NCI-H1417 treated with DMSO at 0.1 percent for 48 hours (cell line): ENCODE measurements at places on chromosomes 5 and 9.

DNA sequence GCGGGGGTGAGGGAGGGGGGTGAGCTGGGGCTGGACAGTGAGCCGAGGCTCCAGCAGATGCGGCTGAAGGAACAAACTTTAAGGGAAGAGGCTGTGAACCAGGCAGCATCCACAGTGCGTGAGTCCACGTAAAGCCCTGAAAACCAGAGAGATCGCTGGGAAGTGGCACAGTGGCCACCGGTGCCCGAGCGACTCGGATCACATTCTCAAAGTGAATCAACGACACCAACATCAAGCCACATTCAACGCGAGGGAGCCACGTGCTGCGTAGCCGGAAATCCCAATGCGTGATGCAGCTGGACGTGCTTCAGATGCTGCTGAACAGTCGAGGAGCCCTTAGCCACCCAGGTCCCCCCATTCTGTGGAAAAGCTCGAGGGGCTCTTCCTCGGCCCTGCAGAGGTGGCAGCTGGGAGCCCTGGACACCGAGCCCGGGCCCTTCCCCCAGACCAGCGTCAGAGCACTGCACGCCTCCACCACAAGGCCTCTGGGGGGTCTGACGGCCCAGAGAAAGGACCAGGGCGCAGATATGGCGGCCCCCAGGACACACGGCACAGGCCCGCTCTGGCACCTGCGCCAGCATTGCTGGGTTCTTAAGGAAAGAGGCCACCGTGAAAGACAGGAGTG, 53.7 kb upstream of the EXOC3 start:
- no peak for DNase-seq

- DNase-seq, result no peak
Measured at GRCh38 chr9:81565144-81565543, 124.2 kb downstream of the TLE1 start.

DNA sequence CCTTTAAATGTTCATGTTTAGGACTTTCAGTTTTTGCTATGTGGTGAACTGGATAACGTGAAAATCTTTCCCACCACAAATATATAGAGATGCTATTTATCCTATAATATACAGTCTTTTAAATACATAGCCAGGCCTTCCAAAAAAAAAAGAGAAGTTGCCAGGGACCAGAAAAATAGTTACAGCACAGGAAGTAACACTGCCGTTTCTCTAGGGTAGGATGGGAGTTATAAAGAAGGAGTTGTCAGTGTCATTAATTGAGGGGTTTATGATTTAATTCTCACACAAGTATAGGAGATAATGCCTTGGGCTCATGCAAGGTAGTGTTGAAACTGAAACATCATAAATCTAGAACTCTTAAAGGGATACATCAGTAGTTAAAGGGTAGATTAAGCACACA, 83.9 kb downstream of the LRRC70 start:
- DNase-seq, result no peak

DNA sequence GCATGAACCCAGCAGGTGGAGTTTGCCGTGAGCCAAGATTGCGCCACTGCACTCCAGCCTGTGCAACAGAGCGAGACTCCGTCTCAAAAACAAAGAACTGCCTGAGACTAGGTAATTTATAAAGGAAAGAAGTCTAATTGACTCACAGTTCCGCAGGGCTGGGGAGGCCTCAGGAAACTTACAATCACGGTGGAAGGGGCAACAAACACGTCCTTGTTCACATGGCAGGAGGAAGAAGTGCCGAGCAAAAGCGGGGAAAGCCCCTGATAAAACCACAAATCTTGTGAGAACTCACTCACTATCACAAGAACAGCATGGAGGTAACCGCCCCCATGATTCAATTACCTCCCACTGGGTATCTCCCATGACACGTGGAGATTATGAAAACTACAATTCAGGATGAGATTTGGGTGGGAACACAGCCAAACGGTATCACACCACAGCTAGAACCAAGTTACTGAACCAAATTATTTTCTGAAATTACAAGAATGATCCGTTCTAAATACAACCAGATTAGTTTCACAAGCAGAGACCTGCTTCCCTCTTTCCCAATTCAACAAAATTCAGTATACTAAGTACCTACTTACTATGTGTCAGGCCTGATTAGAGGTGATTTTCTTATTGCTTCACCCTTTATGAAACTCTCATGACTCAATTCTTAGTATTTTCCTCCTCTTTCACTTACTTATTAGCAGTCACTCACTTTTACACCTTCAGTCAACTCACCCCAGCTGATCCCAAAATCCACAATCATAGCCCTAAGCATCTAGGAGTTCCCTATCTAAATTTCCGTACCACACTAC, 8.4 kb downstream of the UBTD2 start:
- no peak for DNase-seq

- no peak for DNase-seq
Measured at GRCh38 chr5:69083412-69083811, 10.4 kb upstream of the SLC30A5 start.

GRCh38 chr5:16704945-16705344, 88.1 kb upstream of the RETREG1 start:
- no peak for DNase-seq

- DNase-seq, result no peak
Measured at GRCh38 chr5:180982008-180982741, 6.5 kb upstream of the BTNL3 start.

GRCh38 chr9:105143136-105143430, 101.4 kb upstream of the SLC44A1 start:
- DNase-seq, result no peak

GRCh38 chr9:2846115-2846514, 2.2 kb upstream of the PUM3 start:
- DNase-seq, result no peak

DNA sequence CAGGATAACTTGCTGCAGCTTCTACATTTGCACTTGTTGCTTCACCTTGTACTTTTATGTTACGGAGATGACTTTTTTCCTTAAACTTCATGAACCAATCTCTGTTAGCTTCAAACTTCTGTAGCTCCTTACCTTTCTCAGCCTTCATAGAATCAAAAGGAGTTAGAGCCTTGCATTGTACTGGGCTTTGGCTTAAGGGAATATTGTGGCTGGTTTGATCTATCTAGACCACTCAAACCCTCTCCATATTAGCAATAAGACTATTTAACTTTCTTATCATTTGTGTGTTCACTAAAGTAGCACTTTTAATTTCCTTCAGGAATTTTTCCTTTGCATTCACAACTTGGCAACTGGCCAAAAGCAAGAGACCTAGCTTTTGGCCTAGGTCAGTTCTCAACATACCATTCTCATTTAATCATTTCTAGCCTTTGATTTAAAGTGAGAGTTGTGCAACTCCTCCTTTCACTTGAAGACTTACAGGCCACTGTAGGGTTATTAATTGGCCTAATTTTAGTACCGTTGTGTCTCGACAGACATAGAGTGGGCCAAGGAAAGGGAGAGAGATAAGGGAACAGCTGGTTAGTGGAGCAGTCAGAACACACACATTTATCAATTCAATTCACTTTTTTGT, 63.7 kb downstream of the SHOC1 start:
- no peak for DNase-seq

DNA sequence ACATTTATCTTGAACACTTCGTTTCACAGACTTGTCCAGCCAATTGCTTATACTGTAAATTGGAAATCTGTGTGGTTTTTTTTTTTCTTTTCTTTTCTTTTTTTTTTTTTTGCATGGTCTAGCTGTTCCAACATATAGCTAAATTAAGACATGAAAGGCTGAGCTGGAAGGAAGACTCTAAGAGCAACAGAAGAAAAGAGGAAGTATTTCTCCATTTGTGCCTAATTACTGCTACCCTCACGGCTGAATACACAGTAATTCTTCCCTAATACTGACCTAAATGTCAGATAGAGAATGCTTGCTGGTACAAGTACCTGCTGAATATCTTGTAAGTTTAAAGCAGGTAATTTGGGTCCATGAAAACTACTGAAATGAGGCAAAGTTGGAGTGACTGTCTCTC, 11.0 kb upstream of the HAPLN1 start:
- DNase-seq, result no peak
